ENCODE measurements at places on chromosomes 3 and 15.

GRCh38 chr3:138450704-138451424 lies 16.4 kb downstream of the ESYT3 start:
- no peak for DNase-seq

GRCh38 chr3:186653984-186654383 lies 11.8 kb upstream of the HRG start:
- DNase-seq = no peak

DNA sequence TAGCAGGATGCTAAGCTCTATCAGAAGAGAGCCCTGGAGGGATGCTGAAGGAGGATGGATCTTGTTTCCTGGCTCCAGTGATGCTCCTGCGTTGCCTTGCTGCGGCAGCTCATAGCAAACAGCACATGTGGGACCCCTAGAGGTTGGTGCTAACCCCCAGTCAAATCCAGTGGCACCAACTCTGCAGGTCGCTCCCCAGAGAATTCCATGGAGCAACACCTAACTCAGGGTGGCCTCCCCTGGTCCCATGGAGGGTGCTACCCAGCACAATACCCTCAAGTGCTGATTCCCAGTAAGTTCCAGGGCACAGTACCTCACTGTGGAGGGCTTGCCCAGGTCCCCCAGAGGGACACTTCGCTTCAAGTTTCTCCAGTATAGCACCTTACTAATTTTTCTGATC lies 231.2 kb downstream of the NEK10 start:
- DNase-seq = no peak

- DNase-seq = no peak
Observed at GRCh38 chr3:105359098-105359762, 7.5 kb upstream of the ALCAM start.

GRCh38 chr3:71444861-71445259 lies 138.7 kb downstream of the FOXP1 start:
- DNase-seq = no peak

GRCh38 chr15:64651601-64652191 lies 123.7 kb downstream of the RBPMS2 start:
- peak; percentile 10 for DNase-seq

GRCh38 chr3:41248525-41248924 lies 49.2 kb downstream of the CTNNB1 start:
- no peak for DNase-seq

DNA sequence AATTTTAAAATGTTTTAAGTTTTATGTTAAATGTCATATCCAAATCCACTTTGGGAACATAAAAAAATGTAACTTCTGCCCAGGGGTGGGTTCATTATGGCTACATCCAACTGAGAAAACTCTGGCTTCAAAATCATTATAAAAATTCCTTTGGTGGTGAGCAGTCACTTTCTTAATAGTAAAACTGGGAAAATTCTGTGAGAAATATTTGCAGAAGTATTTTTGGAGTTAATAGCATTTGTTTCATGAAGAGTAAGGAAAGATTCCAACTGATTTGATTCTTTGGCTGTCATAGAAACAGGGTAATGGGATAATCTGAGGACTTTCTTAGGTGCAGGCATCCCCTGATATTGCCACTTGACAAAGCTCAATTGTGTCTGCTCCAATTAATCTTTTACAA lies 38.8 kb downstream of the CPA3 start:
- DNase-seq = no peak

DNA sequence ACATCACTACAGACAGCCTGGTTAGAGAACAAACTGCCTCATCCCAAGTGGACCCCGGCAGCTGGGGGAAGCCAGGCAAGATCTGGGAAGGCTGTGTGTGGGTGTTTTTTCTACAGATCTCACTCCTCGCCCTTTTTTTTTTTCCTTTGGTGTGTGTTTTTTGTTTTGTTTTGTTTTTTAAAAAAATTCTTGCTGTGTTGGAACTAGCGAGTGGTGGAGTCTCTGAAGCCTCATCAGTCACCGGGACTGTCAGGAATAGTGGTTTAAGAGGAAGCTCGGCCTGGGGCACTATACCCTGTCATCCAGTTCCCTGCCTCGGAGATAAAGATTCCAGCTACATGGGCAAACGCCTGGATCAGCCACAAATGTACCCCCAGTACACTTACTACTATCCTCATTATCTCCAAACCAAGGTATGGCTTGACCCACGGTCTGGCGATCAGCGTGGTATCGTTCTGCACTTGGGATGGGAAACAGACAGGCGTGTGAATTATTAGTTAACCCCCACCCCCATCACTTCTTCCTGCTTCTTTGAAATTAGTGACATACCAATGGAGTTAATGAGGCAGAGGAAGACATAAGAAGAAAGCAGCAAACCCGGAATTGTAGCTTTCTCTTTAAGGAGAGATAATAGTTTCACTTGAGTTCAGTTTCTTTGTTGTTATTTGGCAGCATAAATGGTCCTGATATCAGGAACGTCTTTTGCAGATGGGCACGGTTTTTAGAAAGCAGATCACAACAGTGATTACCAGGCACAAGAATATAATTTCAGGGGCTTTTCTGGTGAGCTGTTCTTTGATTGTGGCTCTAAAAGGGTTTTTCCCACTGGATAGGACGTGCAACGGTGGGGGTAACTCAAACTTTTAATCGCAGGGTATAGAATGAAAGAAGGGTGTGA lies 722 bp downstream of the RBMS3 start:
- DNase-seq = no peak

DNA sequence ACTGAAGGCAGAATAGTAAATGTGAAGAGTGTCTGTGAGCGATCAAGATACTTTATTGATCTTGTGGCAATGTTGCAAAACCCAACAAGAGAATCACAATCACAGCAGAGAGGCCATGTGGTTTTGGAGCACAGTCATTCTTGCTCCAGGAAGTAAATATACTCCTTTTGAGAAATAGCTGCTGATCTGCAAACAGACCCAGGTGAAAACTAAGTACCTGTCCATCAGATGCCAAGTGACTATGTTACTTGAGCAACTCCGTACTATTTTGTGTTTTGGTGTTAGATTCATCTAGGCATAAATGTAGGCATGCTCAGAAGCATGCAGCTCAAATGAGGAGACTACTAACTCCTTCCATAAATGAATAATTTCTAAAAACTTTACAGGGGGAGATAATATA lies 627.9 kb downstream of the ZBBX start:
- no peak for DNase-seq

- no peak for DNase-seq
Observed at GRCh38 chr3:190499122-190499521, 14.8 kb upstream of the IL1RAP start.

GRCh38 chr15:99502182-99502581 lies 63.6 kb upstream of the MEF2A start:
- DNase-seq = no peak
